ENCODE measurements at places on chromosomes 12 and 14.
A peak's percentile ranks its signal among the peaks of the same experiment; 100 is the strongest.

- no peak for DNase-seq
Observed at GRCh38 chr12:1949771-1950470, 31.5 kb upstream of the CACNA2D4 start.

GRCh38 chr14:66088656-66089055, 397.5 kb upstream of the CCDC196 start:
- peak; percentile 20 for DNase-seq

GRCh38 chr12:25459541-25459951, 93.5 kb downstream of the LMNTD1 start:
- DNase-seq: no peak

- no peak for DNase-seq
Observed at GRCh38 chr14:31253746-31254471, 46.3 kb upstream of the HECTD1 start.

- DNase-seq: no peak
Observed at GRCh38 chr12:14614704-14615121, 47.0 kb upstream of the PLBD1 start.

All from HFF-Myc (cell line).